ENCODE measurements at places on chromosomes 3 and 15. TPM values are rescaled to one million over a fixed set of nuclear protein-coding genes. Genes with fewer than 3 reads are reported as not detected.

MRPL46 gene
- 54.8 TPM for total RNA-seq

LRRC3B gene
- 0.25 TPM for total RNA-seq

CLDN16 gene
- not detected for total RNA-seq

C3orf49 gene
- not detected for total RNA-seq

ZWILCH gene
- 1.8 TPM for total RNA-seq

ST8SIA2 gene
- 2.8 TPM for total RNA-seq

SRGAP3 gene
- total RNA-seq, result 9.9 TPM

- peak; percentile 22 for DNase-seq
Measured at GRCh38 chr15:24955531-24955921, 739 bp downstream of the SNRPN start.

- DNase-seq, result no peak
Measured at GRCh38 chr3:105598042-105598796, 231.5 kb downstream of the ALCAM start.

- DNase-seq, result no peak
Measured at GRCh38 chr3:60080648-60081047, 1030.8 kb upstream of the CFAP20DC start.

- no peak for DNase-seq
Measured at GRCh38 chr3:128794067-128794768, 68.2 kb downstream of the RAB7A start.

GRCh38 chr15:73910522-73911303 is 15.5 kb upstream of the LOXL1 start:
- no peak for DNase-seq

DNA sequence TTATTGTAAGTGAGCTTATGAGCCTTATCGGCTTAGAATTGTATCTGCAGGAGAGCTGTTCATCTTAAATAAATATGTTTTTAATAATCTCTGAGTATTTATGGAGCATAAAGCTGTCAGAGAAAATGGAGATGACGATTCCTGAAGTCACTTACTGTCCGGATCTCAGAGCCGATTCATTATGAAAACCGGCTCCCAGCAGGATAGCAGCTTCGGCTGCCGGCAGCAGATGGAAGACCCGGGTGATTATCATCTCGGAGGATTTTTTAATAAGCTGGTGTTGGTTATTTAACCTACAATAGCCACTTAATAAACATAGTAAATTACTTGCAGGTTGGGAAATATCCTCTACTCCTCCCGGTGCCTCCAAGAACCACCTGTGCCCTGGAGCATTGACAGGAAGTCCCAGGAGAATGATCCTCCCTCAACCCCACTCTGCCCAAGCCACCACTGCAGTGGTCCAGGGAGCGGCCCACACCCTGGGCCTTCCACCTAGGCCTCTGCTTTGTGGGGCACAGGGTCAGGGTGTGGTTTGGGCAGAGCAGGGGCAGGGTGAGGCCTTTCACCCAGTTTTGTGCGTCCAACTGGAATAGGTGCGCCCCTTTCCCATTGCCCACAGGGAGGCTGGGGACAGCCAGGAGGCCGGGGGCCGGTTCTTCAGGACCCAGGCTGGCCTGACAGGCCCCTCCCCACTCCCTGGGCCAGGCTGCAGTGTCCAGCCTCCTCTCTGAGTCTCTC is 42.2 kb upstream of the PRR23E start:
- no peak for DNase-seq

DNA sequence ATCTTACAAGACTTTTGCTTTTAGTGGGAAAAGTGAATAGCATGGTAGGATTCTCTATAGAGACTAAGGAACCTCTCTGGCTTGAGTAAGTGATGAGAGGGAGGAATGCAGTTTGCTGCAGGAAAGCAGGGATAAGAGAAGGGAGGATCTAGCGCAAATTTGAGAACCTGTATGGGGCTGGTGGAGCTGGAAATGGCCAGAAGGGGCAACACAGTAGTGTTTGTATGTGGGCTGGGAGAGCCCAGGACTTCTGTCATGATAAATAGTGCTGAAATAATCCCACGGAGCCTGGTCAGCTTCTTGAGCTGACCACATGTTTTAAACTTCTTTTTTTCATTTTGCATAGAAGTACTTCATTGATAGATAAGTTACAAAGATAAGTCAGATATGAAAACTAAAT is 11.2 kb upstream of the SHC4 start:
- no peak for DNase-seq

GRCh38 chr15:63079947-63080626 is 37.5 kb downstream of the TPM1 start:
- no peak for DNase-seq

DNA sequence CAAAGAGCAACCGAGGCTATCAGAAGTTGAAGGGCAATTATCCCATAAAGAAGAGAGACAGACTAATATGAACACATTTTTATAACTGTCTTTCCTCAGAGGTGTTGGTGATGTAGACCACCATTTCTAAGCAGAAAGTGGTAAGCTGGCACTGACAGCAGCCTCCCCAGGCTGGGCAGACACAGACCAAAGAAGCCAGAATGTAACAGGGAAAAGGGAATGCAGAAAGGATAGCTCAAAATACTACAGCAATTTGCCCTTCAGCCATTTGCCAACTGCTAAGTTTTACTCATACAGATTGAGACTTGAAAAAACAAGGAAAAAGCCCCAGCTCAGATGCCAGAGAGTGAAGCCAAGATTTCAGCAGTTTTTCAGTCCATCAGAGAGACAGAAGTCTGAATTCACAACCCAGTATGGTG is 73.5 kb upstream of the ABI3BP start:
- no peak for DNase-seq

GRCh38 chr3:194082743-194083636 is 53.0 kb upstream of the HES1 start:
- peak; percentile 76 for DNase-seq

GRCh38 chr15:27933562-27933961 is 165.6 kb downstream of the OCA2 start:
- DNase-seq, result no peak

GRCh38 chr3:63349583-63350573 is 71.8 kb downstream of the SYNPR start:
- DNase-seq, result no peak

DNA sequence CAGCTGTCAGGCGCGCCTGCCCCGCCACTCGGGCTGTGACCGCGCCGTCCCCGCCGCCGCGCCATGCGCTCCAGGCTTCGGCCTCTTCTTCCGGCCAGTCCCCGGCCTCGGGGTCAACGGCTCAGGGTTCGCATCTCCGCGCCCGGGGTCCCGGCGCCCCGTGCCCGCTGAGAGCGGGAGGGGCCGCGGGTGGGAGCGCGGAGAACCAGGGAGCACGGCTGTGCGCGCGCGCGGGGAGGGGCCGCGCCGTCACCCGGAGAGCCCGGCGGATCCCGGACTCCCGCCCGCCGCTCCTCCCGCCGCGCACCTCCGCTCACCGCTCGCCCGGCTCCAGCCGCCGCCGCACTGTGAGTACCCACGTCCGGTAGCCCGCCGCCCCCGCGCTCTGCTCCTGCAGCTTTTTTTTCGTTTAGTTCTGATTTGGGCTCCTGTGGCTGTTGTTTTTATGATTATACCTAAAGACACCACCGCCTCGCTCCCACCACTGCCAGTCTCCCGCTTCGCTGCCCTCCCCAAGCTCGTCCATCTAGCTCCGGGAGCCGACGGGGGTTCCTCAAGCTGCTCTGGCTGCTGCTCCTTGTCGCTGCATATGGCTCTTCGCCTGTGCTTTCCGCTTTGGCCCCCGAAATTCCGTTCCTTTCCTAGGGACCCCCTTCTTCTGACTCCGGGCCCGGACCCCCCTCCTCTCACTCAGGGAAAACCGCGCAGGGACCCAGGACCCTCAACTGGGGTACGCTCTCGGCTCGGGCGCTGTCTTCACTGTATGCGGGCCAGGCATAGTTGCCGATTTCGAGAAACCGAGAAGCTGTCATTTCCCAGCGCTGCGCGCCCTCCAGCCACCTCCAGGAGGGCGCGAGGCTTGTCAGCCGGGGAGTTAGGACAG is 1.8 kb upstream of the SKOR1 start:
- DNase-seq, result no peak

GRCh38 chr3:22981861-22982260 is 221.3 kb upstream of the UBE2E2 start:
- no peak for DNase-seq

- DNase-seq, result no peak
Measured at GRCh38 chr3:137110392-137110996, 152.7 kb downstream of the IL20RB start.

- no peak for DNase-seq
Measured at GRCh38 chr3:159059395-159059794, 257.5 kb downstream of the MFSD1 start.

DNA sequence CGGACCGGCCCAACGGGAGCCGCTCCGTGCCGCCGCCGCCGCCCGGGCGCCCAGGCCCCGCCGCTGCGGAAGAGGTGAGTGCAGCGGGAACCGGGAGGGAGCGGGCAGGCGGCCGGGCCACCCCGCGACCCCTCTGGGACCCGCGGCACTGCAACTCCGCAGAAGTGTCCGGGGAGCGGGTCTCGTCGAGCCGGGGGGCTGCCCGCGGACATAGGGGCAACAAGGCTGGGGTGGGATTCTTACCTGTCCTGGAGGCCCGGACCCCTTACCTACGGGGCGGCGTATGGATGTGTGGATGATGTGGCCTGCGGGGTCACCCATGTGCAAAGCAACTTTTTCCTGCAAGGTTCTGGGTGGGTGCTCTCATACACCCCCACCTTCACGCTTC is 361 bp downstream of the SEMA3F start:
- no peak for DNase-seq

- DNase-seq, result no peak
Measured at GRCh38 chr3:153052096-153052460, 109.9 kb upstream of the RAP2B start.

GRCh38 chr15:95832668-95833067 is 497.8 kb upstream of the NR2F2 start:
- no peak for DNase-seq

DNA sequence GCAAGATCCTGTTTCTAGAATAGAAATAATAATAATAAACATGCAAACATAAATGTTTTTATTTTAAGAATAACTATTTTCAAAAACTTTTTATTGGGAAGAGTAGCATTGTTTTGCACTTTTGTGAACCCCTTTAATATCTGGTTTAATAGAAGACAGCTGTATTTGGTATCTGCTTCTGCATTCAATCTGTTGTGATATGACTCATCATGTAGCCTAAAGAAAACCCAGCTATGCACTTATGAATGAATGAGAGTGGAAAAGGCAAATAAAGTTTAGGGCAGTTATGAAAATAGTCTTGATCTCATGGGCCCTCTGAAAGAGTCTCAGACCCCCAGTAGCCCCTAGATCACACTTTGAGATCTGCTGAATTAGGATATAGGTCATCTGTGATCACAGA is 100.4 kb upstream of the PPP2R3A start:
- DNase-seq, result no peak

DNA sequence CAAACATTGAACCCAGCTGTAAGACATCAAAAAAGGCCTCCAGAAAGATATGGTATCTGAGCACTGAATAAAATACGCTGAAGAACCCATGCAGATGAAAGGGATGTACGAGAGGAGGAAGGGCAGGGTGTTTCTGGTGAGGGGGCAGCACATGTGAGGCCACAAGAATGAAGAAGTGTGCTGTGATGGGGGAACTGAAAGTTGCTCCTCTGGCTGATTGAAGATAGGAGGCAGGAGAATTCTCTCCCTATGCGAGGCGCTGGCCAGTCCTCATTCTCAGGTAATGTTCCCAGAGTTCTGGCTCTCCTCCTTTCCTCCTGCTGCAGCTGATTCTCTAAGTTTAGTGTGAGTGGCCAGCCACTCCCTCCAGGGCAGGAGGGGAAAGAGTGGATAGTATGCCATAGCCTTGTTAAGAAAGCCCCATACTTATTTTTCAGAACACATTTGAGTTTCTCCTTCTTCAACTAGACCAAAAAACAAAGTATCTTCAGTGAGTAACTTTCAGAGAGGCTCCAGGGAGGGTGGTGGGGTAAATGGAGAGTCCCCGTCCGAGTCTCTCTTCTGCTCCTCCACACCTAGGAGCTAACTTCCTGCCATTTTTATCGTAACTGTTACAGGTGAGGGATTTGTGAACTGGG is 26.9 kb upstream of the MYO1E start:
- DNase-seq, result peak; percentile 18
